ENCODE measurements at places on chromosomes 1 and 21. TPM values are rescaled to one million over a fixed set of nuclear protein-coding genes. Genes with fewer than 3 reads are reported as not detected.
A peak's percentile ranks its signal among the peaks of the same experiment; 100 is the strongest.

DNA sequence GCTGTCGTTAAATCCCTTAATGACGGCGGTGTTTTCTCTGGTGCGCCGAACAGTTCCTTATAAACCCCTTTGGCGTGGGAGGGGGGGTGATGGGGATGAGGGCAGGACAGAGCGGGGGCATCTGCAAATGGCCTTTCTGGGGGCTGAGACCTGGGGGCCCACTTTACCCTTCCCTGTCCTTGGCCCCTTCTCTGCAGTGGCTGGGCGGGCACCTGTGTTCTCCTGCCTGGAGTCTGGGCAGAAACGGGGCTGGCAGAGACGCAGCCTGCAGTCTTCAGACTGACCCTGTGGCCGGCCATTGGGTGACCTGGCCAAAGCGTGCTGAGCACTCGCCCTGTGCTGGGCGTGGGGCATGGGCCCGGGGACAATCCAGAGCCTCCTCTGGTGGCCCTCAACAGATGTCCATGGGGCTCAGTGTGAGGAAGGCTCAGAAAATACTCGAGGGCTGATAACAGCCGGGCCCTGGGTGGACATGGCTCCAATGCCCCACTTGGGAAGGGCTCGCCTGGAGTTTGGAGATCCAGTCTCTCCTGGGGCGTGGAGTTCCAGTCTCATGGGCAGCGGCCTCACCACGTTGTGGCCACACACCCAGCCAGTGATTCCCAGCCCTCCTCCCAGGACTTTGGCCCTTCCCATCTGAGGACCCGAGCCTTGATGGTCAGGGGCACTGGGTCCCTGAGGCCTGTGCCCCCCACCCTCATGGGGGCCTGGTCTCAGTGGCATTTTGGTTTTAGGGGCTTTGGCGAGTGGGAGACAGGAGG lies 50.8 kb upstream of the ACTRT2 start:
- no peak for DNase-seq

- DNase-seq = peak; percentile 91
Observed at GRCh38 chr1:25338188-25338981, at the start of gene TMEM50A. TSS of gene TMEM50A (plus strand) at chr1:25338334. CDS start at chr1:25340487, 2,153 bp downstream.

GRCh38 chr1:205466595-205467220 lies 10.9 kb upstream of the BLACAT1 start:
- no peak for DNase-seq

- no peak for DNase-seq
Observed at GRCh38 chr1:119143706-119144105, 3.3 kb upstream of the WARS2 start.

DNA sequence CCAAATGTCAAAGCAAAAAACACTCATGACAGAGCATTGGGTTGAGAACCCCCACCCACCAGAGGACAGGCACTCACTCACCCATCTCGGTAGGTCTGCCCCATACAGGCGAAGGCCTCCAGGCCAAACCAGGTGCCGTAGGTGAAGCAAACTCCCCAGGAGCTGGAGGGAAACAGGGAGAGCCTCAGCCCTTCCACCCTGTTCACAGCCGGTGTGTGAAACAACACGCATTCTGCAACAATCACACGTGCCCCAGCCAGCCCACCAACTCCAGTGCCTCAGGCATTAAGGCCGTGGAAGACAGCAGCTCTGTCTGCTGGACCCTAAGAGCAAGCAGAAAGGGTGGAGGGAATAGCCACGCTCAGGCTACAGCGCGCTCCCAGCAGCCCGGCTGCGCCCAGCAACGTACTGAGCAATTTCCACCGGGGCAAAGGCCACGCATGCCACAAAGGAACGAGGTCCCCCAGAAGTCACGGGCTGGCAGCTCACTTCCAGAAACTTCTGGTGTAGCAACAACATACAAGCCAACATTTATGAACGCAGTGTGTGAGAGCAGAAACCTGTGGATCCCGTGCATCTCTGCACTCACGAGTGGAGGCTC lies 11.4 kb upstream of the SPATC1L start:
- no peak for DNase-seq

- no peak for DNase-seq
Observed at GRCh38 chr1:2019571-2020309, 595 bp downstream of the GABRD start.

DNA sequence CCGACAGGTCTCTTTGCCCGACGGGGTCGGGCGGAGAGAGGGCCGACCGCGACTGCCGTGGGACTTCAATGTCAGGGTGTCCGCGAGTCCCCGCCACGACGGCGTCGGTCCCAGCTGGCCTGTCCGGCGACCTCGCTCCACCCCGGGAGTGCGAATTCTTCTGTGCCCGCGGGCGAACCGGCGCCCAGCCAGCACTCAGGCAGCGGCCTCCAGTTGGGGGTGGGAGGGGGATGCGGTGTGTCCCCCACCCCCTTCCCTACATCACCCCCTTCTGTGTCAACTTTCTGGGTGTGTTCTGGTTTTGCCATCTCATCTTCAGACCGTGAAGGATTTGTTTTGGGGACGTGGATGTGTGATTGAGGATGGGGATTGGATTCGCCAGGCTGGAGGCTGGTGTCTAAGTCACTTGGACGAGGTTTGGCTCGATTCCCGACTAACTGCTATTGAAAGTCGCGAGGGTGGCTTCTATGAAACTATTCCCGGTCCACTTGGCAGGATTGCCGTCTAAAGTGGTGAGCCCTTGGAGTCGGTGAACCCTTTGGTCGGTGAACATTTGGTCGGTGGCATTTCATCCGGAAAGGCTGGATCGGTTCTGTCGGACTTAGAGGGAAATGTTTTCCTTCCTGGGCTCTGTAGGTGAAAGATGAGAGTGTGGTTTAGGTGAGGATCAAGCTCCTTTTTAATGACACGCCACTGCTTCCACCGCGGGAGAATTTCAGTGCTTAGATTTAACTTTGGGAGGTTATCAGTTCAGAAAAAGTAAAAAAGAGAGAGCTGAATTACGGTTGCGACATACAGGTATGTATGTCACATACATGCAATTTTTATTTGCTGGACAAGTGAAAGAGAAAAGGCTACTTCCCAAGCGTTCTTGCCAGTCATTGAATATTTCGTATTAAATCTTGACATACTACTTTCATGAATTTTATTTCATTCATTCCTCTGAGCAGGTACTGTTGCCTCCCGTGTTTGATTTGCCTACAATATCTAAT lies 771 bp downstream of the ABCD3 start:
- DNase-seq = peak; percentile 28

- DNase-seq = no peak
Observed at GRCh38 chr1:19057784-19058475, 101.5 kb upstream of the IFFO2 start.

GRCh38 chr1:29338908-29339575 lies 102.7 kb downstream of the PTPRU start:
- DNase-seq = no peak

DNA sequence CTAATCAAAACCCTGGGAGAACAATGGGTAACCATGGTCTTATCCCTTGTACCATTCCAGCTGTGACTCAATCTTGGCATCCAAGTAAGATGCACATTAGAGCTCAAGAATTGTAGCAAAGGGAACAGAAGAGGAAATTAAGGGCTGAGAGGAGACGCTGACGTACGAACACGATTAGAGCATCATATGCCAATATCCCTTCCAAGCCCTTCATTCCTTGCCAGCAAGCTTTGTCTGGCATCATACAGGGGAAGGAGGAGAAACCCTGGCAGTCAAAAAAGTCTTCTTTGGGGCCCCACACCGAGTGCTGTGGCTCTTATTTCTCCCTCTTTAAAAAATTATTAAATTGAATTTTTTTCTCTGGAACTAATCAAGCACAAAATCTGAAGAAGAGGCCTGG lies 120.9 kb downstream of the ASTN1 start:
- no peak for DNase-seq

DNA sequence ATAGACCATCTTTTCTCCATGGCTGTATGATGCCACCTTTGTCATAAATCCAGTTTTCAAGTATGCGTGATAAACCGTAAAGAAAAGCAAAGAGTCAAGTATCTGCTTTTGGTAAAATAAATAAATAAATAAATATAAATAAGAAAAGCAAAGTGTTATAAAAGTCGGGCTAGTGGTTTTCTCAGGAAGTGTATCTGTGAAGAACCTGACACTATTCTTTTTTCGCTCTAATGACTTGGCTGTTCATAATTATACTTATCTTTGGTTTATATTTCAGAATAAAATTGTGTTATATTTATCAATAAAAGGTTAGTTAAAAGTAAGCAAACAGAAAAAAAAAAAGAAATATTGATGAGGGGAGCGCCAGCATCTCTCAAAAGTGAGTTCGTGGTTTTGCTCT lies 594 bp upstream of the EXO5 start:
- no peak for DNase-seq

GRCh38 chr1:89472253-89472652 lies 52.4 kb upstream of the LRRC8B start:
- no peak for DNase-seq

- DNase-seq = no peak
Observed at GRCh38 chr1:185487026-185487425, 170.0 kb upstream of the IVNS1ABP start.

- no peak for DNase-seq
Observed at GRCh38 chr1:246775531-246776385, 51.5 kb downstream of the SCCPDH start.

- DNase-seq = no peak
Observed at GRCh38 chr1:83113652-83114051, 885.3 kb downstream of the TTLL7 start.

GRCh38 chr21:41589620-41590175 lies 81.7 kb upstream of the TMPRSS2 start:
- DNase-seq = no peak

DNA sequence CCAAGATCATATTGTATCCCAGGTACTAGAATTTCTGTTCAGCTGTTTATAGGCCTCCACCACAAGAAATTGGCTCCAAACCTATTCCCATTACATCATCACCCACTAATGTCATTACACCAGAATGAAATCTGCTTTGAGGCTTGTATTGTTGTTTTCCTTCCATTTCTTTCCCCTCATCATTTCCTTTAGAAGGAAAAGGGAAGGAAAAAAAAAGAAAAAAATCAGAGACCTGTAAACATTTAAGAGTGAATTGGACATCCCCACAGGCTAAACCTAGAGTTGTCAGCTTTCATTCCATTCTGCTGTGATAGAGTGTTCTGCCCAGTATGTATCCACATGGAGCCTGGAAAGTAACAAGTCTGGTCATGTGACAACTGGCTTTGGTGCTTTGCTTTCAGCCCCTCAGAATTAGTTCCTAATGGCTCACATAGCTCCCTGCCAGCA lies 44.6 kb downstream of the NFYC start:
- DNase-seq = no peak

DNA sequence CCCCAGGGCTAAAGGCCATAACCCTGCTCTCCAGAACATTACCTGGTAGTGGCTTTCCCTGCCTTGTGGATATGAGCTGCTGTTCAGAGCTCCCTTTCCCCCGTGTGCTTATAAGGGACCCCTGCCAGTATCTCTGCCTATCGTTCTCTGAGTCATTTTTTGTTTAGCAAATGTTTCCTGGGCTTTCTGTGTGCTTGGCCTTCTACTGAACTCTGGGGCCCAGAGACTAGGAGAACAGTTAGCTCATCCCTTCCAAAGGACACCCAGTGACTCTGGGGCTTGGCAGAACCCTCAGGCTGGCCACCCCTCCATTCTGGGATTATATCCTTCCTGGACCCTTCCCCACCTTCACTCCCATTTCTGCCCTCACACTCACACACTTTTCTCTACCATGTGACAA lies 80.8 kb upstream of the POU3F1 start:
- DNase-seq = no peak

GRCh38 chr1:200334661-200335256 lies 75.1 kb downstream of the ZNF281 start:
- no peak for DNase-seq

DNA sequence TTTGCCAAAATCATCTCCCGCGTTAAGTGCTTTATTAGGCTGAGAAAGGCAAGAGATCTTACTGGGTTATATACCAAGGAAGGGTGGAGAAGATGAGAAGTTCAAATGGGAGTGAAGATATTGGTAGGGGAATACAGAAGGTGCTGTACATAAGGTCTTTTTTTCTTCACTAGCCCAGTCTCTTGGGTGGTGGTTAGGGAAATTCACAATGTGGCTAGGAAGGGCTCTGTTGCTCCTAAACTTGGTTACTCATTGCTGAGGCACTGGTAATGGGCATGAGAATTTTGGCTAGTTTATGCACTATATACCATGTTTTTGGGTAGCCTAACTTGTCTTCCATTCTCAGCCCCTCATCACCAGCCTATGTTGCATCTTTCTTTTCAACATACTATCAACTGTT lies 50.6 kb downstream of the LHX4 start:
- DNase-seq = no peak

PTGFRN gene
- 0.90 TPM for total RNA-seq

GJA9 gene
- total RNA-seq = not detected

PFKFB2 gene
- 6.6 TPM for total RNA-seq

CFAP107 gene
- total RNA-seq = not detected

ZC3H12A gene
- total RNA-seq = 17.8 TPM
